ENCODE measurements at places on chromosomes 3 and 15.

DNA sequence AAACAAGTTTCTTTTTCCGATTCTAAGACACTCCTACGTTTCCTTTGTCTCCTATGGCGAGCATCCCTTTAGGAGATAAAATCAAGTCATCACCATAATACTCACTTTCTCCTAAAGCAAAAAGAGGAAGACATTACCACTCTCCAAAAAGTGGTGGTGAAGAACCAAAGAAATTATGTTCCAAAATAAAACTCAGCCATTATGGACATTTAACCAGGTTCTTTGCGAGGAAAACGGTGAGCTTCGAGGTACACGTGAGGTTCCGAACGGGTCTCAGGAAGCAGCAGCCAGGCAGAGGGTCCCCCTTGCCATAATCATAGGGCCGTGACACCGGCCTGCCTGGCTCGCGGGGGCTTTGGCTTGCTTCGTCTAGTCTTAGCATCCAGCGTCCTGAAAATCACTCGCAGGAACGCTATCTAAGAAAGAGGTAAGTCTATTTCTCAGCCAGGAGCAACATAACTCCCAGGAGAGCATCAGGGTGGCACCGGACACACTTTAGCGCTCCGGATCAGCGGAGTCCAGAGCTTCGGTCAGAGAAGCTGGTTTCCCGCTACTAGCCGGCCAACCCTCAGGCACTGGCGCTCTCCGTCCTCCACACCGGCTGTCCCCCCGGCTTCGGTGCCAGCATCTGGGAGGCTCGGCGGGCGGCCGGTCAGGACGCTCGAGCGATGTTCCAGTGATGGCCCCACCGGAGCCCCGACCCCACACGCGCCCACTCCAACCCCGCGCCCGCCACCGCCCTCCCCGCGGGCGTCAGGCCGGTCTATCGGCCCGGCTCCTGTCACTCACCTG is 581 bp downstream of the IP6K1 start:
- DNase-seq = no peak

GRCh38 chr15:66145726-66146182 is 107.8 kb downstream of the MEGF11 start:
- no peak for DNase-seq

- DNase-seq = no peak
These were observed 256.0 kb downstream of the SV2B start for GRCh38 chr15:91356083-91356482.

GRCh38 chr3:55175423-55175822 is 247.6 kb upstream of the LRTM1 start:
- no peak for DNase-seq

- no peak for DNase-seq
These were observed 15.6 kb upstream of the RAF1 start for GRCh38 chr3:12679468-12679867.

GRCh38 chr3:7306901-7307300 is 446.0 kb downstream of the GRM7 start:
- no peak for DNase-seq

GRCh38 chr15:25268166-25268565 is 170.7 kb downstream of the UBE3A start:
- DNase-seq = no peak

DNA sequence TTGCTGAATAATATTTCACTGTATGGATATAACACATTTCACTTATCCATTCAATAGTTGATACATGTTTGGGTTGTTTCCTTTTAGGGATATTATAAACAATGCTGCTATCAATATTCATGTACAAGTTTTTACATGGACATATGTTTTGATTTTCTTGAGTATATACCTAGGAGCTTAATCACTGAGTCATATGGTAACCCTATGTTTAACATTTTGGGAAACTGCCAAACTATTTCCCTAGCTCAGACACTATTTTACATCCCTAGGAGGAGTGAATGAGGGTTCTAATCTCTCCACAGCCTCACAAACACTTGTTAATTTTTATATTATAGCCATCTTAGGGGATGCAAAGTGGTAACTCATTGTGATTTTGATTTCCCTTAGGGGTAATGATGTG is 66.0 kb downstream of the GPR156 start:
- no peak for DNase-seq

- DNase-seq = no peak
These were observed 39.5 kb downstream of the CADPS start for GRCh38 chr3:62835554-62836236.

GRCh38 chr15:51053571-51053970 is 41.1 kb downstream of the TNFAIP8L3 start:
- no peak for DNase-seq

GRCh38 chr3:105518203-105518602 is 151.5 kb downstream of the ALCAM start:
- no peak for DNase-seq

- DNase-seq = no peak
These were observed 396.0 kb upstream of the MCTP2 start for GRCh38 chr15:93835344-93835743.

- DNase-seq = no peak
These were observed 152.3 kb upstream of the ROPN1 start for GRCh38 chr3:124144035-124144814.

DNA sequence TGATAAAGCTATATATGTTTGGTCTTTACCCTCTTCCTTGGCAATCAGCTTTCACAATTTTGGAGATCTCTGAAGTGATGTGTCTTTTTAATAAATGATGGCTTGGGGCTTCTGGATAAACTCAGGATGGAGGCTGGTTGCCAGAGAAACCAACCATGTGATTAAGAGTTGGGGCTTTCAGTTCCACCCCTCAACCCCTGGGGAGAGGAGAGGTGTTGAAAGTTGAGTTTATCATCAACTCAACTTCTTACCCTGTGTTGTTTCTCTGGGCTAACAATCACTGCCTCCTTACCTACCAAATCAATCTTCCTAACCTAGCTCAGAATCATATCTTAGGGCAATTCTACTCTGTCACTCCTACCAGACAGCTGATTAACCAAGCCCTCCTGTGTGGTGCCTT is 735.8 kb downstream of the ZPLD1 start:
- DNase-seq = no peak

- DNase-seq = no peak
These were observed 87.8 kb downstream of the CHL1 start for GRCh38 chr3:284322-284721.

- DNase-seq = no peak
These were observed 123.7 kb upstream of the RAP2B start for GRCh38 chr3:153038367-153038766.

DNA sequence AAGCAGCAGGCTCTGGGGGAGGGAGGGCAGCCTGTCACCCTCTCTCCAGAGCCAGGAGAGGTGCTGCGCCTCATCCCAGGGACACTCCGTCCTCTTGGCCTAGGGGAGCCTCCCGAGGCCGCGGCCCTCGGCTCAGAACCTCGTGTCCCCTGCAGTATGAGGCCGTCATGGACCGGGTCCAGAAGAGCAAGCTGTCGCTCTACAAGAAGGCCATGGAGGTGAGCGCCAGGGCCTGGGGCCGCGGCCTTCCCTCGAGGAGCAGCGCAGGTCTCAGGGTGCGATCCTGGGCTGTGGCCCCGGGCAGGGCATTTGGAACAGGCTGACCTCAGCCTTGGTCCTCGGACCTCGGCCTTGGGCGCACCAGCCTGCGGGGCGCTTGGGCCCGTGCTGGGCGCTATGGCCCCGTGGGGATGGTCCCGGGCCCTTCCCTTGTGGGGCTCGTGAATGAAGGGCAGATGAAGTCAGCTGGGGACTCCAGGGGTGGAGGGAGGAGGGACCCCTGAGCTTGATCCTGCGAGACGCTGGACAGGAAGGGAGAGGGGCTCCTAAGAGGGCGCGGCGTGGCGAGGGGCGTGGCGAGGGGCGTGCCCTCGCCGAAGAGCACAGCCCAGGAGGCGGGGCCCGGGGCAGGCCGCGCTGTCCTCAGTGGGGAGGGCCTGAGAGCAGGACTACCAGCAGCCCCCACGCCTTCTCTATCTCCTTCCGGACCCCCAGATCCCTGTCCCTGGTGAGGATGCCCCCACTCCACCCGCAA is 32.9 kb downstream of the PSTPIP1 start:
- DNase-seq = no peak

DNA sequence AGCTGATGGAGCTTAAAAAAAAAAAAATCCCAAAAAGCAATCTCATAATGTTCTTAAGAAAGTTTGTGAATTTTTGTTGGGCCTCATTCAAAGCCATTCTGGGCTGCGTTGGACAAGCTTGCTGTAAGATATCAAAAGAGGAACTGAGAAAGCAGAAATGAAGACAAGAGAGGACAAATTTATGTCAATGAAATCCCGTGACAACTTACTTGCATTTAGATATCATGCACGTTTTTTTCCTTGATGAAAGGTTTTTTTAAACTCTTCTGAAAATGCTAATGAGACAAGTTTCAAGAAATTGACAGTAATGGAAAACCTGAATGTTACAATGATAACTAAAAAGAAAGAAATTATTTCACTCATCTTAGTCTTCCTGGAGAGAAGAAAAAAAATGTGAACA is 662.9 kb downstream of the SQOR start:
- DNase-seq = no peak

DNA sequence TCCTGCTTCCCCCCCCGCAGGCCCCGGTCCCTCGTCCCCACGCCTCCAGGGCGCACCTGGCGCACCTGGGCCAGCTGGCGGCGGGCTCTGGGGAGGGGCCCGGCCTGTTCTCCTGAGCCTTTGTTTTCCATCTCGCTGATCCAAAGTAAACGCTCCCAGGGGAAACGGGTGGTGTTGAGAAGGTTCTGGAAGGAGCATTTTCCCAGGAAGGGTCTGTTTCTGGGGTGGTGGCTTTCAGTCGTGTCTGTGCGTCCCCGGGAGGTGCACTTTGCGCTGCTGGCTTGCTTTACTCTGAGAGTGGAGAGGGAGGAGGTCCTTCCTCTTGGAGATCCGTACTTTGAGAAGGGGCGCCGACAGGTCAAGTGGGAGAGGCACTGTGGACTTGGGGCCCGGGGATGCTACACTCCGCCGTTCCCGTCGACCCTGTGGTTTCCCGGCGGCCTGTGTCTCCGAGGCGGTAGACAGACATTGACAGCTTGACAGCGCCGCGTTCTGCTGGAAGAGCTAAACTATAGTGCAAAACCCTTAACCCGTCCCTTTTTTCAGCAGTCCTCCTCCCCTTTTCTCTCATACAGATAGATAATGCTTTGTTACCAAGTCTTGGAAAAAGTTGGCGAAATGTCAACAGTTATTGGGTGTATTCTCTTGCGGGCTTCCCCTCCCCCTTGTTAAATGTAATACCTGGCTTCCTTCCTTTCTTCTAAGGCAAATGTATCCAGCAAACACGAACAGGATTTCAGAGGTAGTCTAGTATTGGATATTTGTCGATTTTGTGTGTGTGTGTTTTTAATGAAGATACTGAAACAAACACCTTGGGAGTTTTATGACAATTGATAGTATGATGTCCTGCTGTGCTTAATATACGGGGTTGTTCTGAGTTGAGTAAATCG is 6.5 kb downstream of the TPM1 start:
- DNase-seq = no peak

All from T follicular helper cell (primary cell).